ENCODE measurements at places on chromosomes 16 and 17.

DNA sequence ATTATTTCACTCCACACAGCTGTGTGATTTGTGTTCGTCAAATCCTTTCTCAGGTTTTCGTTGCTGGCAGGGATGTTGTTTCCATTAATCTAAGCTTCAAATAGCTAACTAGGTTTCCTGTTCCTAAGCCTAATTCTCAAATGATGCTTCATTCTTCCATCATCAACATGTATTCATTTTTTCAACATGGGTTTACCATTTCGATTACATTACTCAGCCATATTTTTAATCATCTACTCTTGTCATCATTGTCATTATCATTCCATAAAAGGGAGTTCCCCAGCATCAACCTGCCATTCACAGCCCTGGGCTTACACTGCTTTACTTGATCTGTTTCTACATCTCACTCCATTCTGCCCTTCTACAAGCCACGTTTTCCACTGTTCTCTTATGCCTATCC is 33.3 kb upstream of the ANKFN1 start:
- DNase-seq = no peak

- DNase-seq = no peak
Measured at GRCh38 chr17:61806081-61806828, 57.1 kb downstream of the BRIP1 start.

DNA sequence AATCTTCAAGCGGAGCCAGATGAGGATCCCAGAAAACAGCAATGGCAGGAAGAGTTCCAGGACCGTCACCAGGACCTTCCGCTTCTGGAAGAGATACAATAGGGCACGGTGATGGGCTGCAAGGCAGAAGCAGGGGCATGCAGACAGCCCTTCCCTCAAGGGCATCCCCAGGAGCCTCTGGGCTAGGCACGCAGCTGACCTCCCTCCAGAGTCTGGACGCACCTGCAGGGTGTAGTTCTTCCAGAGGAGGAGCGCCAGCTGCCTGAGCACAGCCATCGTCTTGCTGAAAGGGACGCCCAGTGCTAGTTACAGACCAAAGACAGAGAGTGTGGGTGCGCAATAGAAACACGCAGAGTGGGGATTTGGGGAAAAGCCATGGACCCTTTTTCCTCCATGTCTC is 14.3 kb downstream of the ABCA3 start:
- no peak for DNase-seq

DNA sequence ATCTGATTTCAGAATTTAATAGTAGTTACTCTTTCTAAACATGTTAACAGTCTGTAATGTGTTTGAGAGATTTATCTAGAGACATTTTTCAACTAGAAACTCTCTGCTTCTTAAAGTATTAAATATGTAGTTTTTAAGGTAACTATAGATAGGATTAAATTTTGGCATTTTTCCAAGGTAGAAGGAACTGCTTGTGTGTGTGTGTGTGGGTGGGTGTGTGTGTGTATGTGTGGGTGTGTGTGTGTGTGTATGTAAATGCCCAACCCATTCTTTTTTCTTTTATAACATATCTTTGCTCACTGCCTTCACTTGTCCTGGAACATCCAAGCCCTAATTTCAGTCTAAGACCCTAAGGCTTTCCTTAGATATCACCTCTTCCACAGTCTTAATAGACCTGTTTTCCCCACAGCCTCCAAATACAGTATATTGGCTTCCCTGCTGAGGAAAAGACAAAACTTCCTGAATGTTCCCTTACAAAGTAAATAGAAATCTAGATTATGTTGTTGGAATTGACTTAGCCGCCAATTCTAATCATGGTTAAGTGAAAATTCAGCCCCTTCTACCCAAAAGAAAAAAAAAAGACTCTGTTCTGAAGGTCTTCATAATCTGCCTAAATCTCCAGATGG is 33.5 kb downstream of the NUP93 start:
- DNase-seq = no peak

DNA sequence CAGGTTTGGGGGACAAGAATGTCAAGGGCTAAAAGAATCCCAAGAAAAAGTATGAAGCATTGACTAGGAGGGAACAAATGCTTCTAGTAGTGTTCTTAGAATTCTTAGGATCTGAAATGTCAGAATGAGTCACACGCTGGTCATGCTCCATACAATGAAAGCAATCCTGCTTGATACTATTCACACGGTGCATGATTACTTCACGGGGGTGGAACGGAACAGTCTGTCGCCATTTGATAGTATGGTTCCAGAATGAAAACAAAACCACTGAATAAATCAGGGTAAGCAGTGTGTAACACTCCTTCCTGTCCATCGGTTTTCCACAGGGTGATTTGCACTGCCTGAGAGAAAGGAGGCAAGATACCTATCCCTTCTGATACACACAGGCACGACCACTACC is 22.9 kb upstream of the YWHAE start:
- DNase-seq = no peak

GRCh38 chr16:12059216-12059769 is 82.8 kb downstream of the SNX29 start:
- no peak for DNase-seq

GRCh38 chr17:78872486-78872885 is 30.5 kb downstream of the CEP295NL start:
- DNase-seq = no peak

GRCh38 chr17:8885967-8886684 is 18.7 kb upstream of the PIK3R6 start:
- DNase-seq = no peak

GRCh38 chr17:67470163-67470562 is 93.1 kb downstream of the PITPNC1 start:
- no peak for DNase-seq

GRCh38 chr17:75950855-75951554 is 10.2 kb upstream of the FBF1 start:
- no peak for DNase-seq

Measured in activated naive CD4-positive, alpha-beta T cell treated with Interleukin-2 at 50 U/mL for 16 hours (primary cell).